ENCODE measurements at places on chromosomes 1 and 21.

DNA sequence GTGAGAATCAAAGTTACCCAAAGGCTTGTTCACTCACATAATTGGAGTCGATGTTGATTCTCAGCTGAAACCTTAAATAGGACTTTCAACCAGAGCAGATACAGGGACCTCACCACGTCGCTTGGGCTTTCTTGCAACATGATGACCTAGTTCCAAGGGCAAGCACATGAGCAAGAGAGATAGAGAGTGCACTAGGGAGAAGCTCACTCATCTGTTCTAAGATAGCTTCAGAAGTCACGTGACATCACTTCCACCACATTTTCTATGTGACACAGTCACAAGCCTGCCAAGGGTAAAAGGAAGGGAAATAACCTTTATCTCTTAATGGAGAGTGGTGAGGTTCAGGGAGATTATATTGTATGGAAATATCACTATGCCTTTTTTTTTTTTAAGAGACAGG lies 470.1 kb upstream of the PLXNA2 start:
- DNase-seq: no peak

DNA sequence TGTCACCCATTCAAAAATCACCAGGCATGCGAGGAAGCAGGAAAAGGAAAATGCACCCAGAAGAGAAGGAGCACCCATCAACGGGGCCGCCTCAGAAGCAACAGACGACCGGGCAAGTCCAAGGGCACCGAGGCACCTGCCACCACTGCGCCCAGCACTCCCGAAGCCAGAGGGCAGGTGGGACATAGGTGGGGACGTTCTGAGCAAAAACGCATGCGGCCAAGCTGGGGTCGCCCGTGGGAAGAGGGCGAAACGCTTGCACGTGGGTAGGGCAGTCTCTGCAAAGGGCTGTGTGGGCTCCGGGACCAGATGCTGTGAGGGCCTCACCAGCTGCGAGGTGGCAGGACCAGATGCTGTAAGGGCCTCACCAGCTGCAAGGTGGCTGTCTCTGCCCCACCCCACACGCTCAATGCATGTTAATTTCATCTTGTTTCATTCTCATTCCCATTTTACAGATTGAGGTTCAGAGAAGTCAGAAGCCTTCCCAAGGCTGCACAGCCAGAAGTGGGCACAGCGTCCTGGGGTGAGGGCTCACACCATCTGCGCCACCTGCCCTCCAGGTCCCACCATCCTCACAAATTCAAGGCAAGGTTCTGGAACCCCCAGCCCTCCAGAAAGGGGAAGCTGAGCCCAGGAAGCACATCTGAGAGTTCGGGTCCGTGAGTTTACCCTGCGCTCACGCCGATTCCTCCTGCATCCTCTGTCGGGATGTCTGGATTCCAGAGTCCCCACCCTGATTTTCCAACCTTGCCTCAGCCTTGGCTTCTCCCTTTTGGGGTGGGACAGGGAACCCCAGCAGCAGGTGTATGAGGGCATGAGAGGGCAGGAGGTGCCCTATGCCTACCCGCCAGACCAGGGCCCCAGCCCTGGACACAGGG lies 8.2 kb upstream of the SAMD11 start:
- no peak for DNase-seq

DNA sequence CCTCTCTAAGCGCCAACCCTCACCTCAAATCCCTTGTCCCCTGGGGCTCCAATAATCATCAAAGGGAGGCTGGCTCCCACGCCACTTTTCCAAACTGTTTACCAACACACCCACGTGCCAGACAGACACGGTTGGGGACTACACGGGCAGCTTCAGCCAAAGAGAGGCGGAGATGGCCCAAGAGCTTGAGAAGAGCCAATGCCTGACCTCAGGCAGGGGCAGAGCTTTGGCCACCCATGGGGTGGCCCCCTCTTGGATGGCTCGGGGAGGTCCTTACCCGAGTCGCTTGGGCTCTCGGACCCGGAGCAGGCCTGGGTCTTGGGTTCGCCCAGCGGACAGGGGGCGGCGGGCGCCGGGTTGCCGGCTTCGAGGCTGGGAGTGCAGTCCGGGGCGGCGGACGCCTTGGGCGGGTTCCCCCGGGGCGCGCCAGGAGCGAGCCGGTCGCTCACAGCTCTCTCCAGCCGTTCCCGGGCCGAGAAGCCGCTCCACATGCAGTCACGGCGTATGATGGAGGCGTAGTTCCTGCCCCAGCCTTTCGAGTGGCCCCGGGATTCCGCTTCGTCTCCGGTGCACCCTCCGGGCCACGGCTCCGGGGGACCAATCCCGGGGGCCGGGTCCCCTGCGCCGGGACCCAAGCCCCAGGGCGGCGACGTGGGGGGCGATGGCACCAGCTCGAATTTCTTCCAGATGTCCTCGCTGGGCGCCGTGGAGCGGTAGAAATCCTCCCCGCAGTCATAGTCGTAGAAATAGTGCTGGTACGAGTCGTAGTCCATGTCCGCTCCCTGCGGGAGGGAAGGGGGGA lies 854 bp downstream of the MYCL start:
- DNase-seq: peak; percentile 44

DNA sequence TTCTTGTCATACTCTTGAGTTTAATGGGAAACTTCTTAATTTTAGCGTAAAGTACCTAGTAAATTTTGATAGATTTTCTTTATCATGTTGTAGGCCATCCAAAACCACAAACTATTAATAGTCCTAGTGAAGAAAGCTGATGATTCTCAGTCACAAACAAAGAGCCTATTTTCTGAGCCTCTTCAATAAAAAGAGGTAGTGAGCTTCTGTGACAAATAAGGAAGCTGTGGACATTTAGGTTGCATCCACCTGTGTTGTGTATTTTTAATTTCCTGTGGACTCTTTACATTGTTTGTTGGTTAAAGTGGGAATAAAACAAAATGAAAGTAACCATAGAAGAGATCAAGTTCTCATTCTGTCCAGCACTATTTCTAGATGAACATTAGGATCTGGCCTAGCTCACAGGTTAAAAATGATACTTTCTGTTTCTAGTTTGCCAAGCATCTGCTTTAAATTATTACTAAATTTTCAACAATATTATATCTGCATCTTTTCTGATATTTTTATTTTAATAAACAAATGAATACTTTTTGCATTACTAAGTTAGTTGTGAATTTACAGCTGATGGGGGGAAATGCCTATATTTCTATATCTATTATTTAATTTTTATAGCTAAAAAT lies 702.2 kb upstream of the ADGRL4 start:
- DNase-seq: no peak

- no peak for DNase-seq
Measured at GRCh38 chr1:194281376-194281775, 1095.0 kb upstream of the B3GALT2 start.

DNA sequence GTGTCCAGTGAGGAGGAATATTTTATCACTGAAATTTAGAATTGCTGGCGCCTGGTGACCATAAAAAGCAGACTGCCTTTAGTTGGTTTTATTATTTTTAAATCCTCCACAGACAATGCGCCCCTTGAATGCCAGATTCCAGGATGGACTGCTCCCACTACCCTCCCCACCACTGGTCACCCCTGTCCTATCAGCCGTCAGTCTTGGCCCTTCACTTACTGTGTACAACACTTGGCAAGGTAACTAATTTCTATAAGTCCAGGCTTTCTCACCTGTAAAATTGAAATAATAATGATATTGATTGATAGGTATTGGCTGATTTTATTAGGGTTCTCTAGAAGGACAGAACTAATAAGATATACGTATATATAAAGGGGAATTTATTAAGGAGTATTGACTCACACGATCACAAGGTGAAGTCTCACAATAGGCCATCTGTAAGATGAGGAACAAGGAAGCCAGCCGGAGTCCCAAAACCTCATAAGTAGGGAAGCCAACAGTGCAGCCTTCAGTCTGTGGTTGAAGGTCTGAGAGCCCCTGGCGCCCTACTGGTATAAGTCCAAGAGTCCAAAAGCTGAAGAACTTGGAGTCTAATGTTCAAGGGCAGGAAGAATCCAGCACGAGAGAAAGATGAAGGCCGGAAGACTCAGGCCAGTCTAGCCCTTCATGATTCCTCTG lies 17.8 kb downstream of the RHEX start:
- no peak for DNase-seq

Measured in colonic mucosa (tissue), 4 donors.